ENCODE measurements at places on chromosomes 1 and 21.

GRCh38 chr1:8171751-8172464 lies 145.8 kb upstream of the ERRFI1 start:
- no peak for DNase-seq

DNA sequence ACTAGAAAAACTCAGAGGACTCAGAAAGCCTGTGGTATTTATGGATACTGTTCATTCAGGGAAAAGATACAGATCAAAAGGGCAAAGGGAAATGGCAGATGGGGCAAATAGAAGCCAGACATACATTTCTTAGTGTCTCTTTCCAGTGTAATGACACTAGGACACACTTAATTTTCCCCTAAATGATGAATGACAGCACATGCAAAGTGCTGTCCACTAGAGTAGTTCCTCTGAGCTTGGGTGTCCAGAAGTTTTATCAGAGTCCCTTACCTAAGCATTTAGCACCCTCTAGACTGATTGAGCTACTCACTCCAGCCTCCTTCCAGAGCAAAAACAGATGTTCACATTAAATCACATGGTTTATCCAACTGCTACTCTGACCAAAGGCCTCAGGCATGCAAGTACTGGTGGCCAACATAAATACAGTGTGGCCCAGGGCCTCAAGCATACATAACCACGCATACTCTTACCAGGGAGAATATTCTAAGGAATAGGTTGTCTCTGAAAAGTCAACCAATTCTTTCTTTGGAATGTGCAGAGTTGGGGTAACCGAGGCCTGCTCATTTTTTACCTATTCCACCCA lies 166.9 kb downstream of the NCAM2 start:
- no peak for DNase-seq

- DNase-seq, result no peak
These were observed 384.3 kb downstream of the LRRIQ3 start for GRCh38 chr1:73813716-73814115.

GRCh38 chr1:87439821-87440220 lies 111.1 kb downstream of the LMO4 start:
- DNase-seq, result no peak

GRCh38 chr1:166391279-166392066 lies 224.7 kb upstream of the FAM78B start:
- no peak for DNase-seq

GRCh38 chr1:4101459-4102161 lies 201.5 kb upstream of the C1orf174 start:
- DNase-seq, result no peak

- no peak for DNase-seq
These were observed 335.9 kb upstream of the DPYD start for GRCh38 chr1:98256700-98257099.

DNA sequence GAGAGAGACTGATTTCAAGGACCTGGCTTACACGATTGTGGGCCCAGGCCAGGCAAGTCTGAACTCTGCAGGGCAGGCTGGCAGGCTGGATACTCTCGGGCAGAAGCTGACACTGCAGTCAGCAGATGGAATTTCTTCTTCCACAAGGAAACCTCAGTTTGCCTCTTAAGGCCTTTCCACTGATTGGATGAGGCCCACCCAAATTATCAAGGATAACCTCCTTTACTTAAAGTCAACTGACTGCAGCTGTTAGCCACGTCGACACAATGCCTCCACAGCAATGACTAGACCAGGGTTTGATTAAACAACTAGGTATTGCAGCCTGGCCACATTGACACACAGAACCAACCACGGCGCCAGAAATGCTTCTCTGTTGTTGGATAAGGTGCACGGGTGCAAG lies 130.5 kb downstream of the PSMG1 start:
- no peak for DNase-seq

- DNase-seq, result no peak
These were observed 70.1 kb upstream of the EDEM3 start for GRCh38 chr1:184824691-184825323.

DNA sequence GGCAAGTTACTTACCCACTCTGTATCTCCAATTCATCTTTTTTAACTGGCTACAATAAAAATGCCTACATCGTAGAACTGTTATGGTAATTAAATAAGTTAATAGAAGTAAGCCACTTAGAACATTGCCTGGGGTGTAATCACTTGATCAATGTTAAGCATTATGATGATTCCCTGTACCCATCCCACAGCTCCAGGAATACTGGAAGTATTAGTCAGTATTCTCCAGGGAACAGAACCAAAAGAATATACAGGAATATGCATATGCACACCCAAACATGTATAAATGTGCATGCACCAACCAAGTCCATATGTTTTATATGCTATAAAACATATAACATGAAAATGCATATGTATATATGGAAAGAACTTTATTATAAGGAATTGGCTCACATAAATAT lies 107.3 kb downstream of the UBE2U start:
- no peak for DNase-seq

DNA sequence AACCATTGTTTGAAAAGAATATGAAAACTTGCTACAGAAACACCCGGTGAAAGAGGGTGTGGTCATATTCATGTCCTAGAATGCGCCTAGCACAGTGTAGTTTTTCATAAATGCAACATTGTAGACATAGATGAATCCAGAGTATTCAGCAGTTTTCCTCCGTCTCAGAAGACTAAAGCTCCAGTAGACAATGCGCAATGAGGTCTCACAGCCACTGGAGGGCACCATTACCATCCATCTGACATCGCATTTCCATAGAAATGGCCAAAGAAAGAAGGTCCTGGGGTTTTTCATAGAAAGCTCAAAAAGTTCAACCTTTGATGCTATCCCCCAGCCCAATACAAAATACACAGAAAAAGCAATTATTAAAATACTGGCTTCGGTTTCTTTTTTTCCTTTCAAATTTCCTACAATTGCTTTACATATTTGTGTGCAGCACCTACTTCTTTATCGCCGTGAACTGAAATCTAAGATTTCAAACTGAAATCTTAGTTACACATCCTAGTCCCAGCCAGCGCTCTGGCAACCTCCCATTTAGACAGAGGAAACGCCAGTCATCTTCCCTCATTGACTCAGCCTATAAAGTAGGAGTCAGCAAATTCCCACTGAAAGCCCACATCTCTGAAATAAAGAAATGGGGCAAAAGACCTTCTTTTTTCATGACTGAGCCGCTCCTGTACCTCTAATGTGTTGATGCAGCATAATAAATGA lies 3.9 kb upstream of the CD58 start:
- DNase-seq, result peak; percentile 49

GRCh38 chr1:227939791-227940771 lies 7.7 kb downstream of the WNT9A start:
- no peak for DNase-seq

- DNase-seq, result no peak
These were observed 402.9 kb downstream of the TGFB2 start for GRCh38 chr1:218748071-218748470.

GRCh38 chr1:62891956-62892562 lies 108.1 kb downstream of the ATG4C start:
- no peak for DNase-seq

DNA sequence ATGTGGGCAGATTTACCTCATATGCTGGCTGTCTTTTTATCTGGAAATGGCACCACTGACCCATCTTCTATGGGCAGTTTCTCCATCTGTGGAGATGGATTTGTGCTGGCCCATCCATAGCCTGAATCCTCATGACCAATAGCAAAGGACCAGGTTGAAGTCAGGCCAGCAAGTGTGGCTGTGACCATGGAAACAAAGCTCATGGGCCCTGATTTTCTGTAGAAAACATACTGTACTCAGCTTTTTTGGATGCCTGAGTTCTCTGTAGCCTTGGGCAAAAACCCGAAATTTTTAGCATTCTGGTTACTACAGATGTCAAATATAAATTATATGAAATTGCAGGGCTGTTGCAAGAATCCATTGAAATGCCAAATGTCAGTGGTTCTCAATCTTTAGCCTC lies 155.0 kb downstream of the PLXNA2 start:
- DNase-seq, result no peak

GRCh38 chr1:38898653-38899230 lies 17.4 kb upstream of the GJA9 start:
- DNase-seq, result no peak

GRCh38 chr1:58966103-58966916 lies 182.5 kb upstream of the JUN start:
- peak; percentile 0 for DNase-seq

DNA sequence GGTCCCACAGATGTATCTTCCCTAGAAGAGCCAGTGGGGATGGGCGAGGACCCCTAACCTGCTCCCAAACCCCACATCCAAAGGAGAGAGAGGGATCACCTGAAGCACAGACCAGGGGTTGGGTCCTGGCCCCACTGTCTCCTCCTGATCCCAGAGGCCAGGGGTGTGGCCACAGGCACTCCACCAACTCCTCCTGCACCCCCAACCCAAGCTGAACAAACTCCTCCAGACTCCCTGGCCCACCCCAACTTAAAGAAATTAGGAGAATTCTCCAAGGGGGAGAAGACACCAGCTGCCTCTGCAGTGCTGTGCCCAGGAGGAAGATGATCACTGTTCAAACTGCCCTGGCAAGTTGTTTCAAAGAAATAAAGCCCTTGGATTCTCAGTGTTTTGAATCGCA lies 4.5 kb upstream of the PRAMEF12 start:
- DNase-seq, result no peak

- DNase-seq, result no peak
These were observed 15.0 kb downstream of the PRRC2C start for GRCh38 chr1:171500304-171500703.

DNA sequence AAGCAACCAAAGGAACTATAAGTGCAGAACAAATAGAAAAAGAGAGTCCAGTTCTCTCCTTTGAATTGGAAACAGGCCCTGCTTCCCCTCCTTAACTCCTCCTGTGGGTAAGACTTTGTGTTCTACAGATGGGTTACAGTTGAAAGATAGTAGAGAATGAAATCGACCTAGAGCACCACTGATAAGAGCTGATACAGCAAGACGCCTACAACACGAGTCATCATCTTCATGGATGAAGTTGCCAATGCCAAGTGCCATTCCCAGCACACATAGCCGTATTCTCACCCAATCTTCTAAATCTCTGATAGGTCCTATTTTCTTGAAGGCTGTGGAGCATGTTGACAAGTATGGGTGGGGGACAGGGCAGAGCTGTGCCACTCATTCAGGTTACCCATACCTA lies 99.8 kb upstream of the CAMK1G start:
- DNase-seq, result no peak

GRCh38 chr1:164141797-164142196 lies 417.2 kb upstream of the PBX1 start:
- DNase-seq, result no peak

DNA sequence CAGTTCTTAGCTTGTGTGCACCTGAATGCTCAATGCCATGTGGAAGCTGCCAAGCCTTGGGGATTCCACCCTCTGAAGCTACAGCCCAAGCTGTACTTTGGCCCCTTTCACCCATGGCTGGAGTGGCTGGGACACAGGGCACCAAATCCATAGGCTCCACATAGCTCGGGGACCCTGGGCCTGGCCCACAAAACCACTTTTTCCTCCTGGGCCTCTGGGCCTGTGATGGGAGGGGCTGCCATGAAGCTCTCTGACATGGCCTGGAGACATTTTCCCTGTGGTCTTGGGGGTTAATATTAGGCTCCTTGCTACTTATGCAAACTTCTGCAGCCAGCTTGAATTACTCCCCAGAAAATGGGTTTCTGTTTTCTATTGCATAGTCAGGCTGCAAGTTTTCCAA lies 579.9 kb downstream of the MATN1 start:
- no peak for DNase-seq

DNA sequence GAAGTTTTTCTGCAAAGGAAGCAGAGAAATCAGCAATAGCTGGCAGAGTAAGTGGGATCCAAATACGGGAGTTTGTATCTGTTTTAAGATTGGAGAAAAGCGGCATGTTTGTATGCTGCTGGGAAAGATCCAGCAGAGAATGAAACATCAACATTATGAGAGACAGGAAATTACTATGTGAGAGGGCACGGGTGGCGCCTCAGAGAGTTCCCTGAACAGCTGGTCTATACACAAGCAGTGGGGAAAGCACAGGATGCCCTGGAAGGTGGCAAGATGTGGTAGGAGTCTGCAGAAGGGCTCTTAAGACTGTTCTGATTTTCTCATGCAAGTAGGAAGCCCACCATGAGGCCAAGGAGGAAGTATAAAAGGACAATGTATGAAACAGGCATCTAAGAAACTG lies 130.4 kb downstream of the RERE start:
- DNase-seq, result no peak

DNA sequence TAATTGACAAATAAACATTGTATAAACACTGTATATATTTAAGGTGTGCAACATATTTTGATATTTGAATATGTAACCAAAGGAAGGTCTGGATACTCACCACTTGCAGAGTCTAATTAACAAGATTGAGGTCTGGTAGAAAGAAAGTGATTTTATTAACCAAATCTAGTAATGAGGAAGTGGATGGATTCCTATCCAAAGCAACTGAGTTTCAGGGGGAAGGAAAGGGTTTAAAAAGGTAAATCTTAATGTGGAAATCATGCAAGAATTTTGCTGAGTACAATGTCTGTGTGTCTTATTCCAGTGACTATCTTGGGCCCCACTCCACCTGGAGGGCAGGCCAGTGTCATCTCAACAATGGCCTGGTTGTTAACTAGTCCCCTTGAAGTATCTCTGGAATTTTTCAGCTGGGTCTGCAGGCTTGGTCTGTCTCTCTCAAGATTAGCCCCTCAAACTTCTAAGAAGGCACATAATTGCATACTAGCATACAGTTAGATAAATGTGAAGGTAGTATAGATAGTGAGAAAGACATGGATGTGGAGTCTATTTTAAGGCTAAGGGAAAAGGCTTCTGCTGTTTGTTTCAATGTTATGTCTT lies 262.7 kb upstream of the RGS18 start:
- DNase-seq, result no peak

GRCh38 chr1:169877800-169878491 lies 15.8 kb downstream of the SCYL3 start:
- no peak for DNase-seq

- DNase-seq, result no peak
These were observed 888 bp upstream of the COL18A1 start for GRCh38 chr21:45403825-45404729.

- DNase-seq, result no peak
These were observed 75.8 kb downstream of the TRIM33 start for GRCh38 chr1:114435088-114435715.

DNA sequence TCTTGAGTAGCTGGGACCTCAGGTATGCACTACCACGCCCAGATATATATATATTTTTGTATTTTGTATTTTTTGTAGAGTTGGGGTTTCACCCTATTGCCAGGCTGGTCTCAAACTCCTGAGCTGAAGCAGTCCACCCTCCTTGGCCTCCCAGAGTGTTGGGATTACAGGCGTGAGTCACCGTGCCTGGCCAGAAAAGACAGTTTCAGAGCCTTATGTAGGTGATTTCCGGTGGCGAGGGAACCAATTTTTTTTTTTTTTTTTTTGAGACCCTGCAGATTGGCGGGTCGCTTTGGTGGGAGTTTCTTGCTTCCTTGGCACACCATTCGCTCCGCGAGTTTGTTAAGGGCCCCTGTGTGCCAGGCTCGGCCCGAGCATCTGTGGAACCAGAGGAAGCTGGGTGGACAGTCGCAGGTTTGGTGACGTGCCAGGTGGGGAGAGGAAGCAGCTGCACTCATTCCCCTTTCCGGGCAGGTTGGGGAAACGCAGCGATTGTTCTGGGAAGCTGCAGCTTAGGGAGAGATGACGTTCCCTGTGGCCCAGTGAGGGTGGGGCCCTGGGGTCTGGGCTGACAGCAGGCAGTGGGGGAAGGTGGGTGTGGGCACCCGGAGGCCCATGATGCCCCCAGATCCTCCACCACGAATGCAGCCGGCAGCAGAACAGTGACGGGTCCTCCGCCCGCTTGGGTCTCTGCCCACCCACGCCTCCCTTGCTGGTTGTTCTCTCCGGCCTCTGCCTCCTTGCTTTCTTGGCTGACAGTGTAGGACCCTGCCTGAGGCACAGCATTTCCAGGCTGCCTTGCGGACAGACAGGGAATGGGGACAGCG lies 25.1 kb downstream of the SPSB1 start:
- DNase-seq, result no peak

GRCh38 chr21:15749861-15750159 lies 20.0 kb downstream of the USP25 start:
- DNase-seq, result no peak

All from NCI-H1436 (cell line).